ENCODE measurements at places on chromosomes 1 and 21. TPM values are rescaled to one million over a fixed set of nuclear protein-coding genes. Genes with fewer than 3 reads are reported as not detected.
A peak's percentile ranks its signal among the peaks of the same experiment; 100 is the strongest.

- no peak for DNase-seq
These were observed 2.2 kb upstream of the CDC42BPA start for GRCh38 chr1:227320476-227320875.

- DNase-seq = no peak
These were observed 17.1 kb upstream of the XPR1 start for GRCh38 chr1:180614730-180615129.

DNA sequence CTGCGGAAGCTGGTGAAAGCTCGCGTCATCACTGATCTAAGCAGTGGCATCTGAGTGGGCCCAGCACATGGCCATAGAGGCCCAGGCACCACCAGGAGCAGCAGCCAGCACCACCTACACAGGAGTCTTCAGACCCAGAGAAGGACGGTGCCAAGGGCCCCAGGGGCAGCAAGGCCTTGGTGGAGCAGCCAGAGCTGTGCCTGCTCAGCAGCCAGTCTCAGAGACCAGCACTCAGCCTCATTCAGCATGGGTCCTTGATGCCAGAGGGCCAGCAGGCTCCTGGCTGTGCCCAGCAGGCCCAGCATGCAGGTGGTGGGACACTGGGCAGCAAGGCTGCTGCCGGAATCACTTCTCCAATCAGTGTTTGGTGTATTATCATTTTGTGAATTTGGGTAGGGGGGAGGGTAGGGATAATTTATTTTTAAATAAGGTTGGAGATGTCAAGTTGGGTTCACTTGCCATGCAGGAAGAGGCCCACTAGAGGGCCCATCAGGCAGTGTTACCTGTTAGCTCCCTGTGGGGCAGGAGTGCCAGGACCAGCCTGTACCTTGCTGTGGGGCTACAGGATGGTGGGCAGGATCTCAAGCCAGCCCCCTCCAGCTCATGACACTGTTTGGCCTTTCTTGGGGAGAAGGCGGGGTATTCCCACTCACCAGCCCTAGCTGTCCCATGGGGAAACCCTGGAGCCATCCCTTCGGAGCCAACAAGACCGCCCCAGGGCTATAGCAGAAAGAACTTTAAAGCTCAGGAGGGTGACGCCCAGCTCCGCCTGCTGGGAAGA, 3.2 kb upstream of the ARTN start:
- DNase-seq = no peak

Gene CD1E
- total RNA-seq = not detected

GRCh38 chr1:231485029-231485784, 43.3 kb upstream of the TSNAX start:
- DNase-seq = no peak

Gene OR2T6
- not detected for total RNA-seq

- DNase-seq = peak; percentile 84
These were observed 123.2 kb upstream of the TNFSF4 start for GRCh38 chr1:173330149-173330951.

GRCh38 chr1:172978595-172978994, 72.1 kb downstream of the TNFSF18 start:
- DNase-seq = no peak

- DNase-seq = no peak
These were observed 22.4 kb downstream of the HUNK start for GRCh38 chr21:31895077-31895835.

GRCh38 chr1:44780583-44781121, 5.3 kb downstream of the RPS8 start:
- DNase-seq = no peak

Gene ANGPTL1
- total RNA-seq = 0.04 TPM

GRCh38 chr1:24861821-24862727, 68.0 kb downstream of the RUNX3 start:
- DNase-seq = no peak

Gene VHLL
- total RNA-seq = not detected

GRCh38 chr1:243246916-243247315, 8.2 kb downstream of the CEP170 start:
- DNase-seq = no peak

Gene SPRR3
- total RNA-seq = not detected

DNA sequence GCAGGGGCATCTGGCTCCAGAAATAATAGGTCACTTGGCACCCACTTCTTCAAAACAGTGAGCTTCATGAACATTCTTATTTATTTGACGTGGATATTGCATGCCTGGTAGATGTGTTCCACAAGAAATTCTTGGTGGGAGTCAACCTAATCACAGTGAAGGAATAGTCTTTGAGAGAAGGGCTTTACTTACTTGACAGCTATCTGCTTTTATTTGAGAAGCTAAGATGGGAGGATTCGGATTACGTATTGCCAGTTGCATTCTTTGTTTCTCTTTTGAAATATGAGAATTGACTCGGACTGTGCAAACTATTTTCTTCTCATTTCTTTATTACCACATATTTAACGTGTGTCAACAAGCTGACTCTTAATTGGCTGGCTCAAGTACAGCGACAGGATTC, 117.2 kb downstream of the FASLG start:
- DNase-seq = no peak

DNA sequence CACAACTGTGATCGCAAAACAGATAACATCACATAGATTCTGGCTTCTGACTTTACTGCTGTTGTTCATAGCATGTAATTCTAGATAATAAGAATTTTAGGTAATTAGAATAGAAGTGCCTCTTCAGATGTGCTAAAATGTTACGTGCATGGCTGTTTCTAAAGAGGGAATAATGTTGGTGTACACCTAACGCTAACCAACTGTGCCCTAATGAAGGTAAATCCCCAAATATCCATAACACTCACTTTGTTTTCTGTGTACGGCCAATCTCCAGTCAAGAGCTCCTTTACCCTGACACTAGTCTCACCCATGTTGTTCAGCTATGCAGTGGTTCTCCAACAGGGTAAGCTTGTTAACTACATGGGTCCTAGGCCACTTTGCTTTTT, 44.4 kb downstream of the APP start:
- no peak for DNase-seq

DNA sequence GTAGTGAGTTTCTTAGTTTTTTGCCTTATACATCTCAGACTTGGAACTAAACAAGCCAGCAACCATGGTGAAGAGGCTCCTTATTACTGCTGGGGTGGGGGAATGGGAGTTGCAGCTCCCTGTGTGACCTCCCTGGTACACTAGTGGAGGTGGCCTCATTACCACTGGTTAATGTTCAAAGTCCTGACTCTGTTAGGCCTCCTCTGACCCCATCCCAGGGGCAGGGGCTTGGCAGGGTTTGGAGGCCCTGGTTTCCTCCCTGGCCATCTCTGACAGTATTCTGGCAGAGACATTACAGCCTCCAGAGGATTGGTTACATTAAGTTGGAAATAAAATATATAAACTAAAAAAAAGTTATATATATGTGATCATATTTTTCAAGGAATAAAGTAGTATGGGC, 45.2 kb downstream of the CLIC4 start:
- DNase-seq = no peak

- DNase-seq = peak; percentile 17
These were observed 30.1 kb downstream of the DOP1B start for GRCh38 chr21:36186506-36187399.

GRCh38 chr1:5961601-5962000, 30.6 kb downstream of the NPHP4 start:
- peak; percentile 28 for DNase-seq

Gene HEYL
- 0.89 TPM for total RNA-seq

Gene NES
- total RNA-seq = 5.5 TPM

Gene PPT1
- total RNA-seq = 106 TPM

Gene NBPF20
- 1.4 TPM for total RNA-seq
